Hepatocyte (in vitro differentiated cells): ENCODE measurements at places on chromosomes 12 and 14. TPM values are rescaled to one million over a fixed set of nuclear protein-coding genes. Genes with fewer than 3 reads are reported as not detected.

Gene ACOT4
- total RNA-seq = 2.5 and 2.8 TPM in 2 replicates

Gene SPX
- total RNA-seq = 0.63 and 1.3 TPM in 2 replicates

Gene BIN2
- 0.07 TPM in 1 of 2 replicates, not detected in the other for total RNA-seq

Gene P2RX2
- not detected in 2 replicates for total RNA-seq

Gene SLC6A15
- total RNA-seq = 2.5 and 6.2 TPM in 2 replicates

Gene GDF3
- total RNA-seq = not detected in 2 replicates

Gene KCNJ8
- 37.3 and 48.3 TPM in 2 replicates for total RNA-seq

Gene SRRM4
- 0.03 and 0.08 TPM in 2 replicates for total RNA-seq

Gene KIAA0586
- total RNA-seq = 14.0 and 21.4 TPM in 2 replicates

Gene GPRC5A
- total RNA-seq = 49.8 and 60.2 TPM in 2 replicates

Gene ERBB3
- total RNA-seq = 104 and 128 TPM in 2 replicates

Gene CDKN3
- 11.7 and 17.5 TPM in 2 replicates for total RNA-seq
